ENCODE measurements at places on chromosomes 11 and 22. TPM values are rescaled to one million over a fixed set of nuclear protein-coding genes. Genes with fewer than 3 reads are reported as not detected.

Gene MYBPC3
- 0.10 TPM for total RNA-seq

Gene KDM4D
- total RNA-seq, result 0.40 TPM

Gene SCARF2
- total RNA-seq, result 0.92 TPM

Gene CHKB
- total RNA-seq, result 13.0 TPM

Gene ENTHD1
- not detected for total RNA-seq

Gene NLRP14
- not detected for total RNA-seq

Gene ZBTB16
- total RNA-seq, result not detected

Gene CAVIN3
- total RNA-seq, result 34.0 TPM

Gene HORMAD2
- total RNA-seq, result not detected

Gene TIGD3
- 0.86 TPM for total RNA-seq

Gene C11orf16
- not detected for total RNA-seq

Gene IL17REL
- total RNA-seq, result not detected

Gene SLCO2B1
- 6.3 TPM for total RNA-seq

Gene SLC6A5
- not detected for total RNA-seq

Gene E2F8
- total RNA-seq, result 6.2 TPM

Gene MYEOV
- 109 TPM for total RNA-seq

Gene TRPM5
- not detected for total RNA-seq

Gene KRTAP5-10
- not detected for total RNA-seq

Gene CXCR5
- 0.07 TPM for total RNA-seq

Gene CDC42BPG
- 1.2 TPM for total RNA-seq

Gene TOM1
- 15.9 TPM for total RNA-seq

Gene SLC22A9
- total RNA-seq, result not detected

Gene C11orf87
- total RNA-seq, result 0.01 TPM

Gene GGTLC2
- total RNA-seq, result not detected

Gene LDHAL6A
- total RNA-seq, result not detected
